AG04449 (cell line): ENCODE measurements at places on chromosomes 4 and X.

- DNase-seq, result peak; percentile 4
These were observed 1.1 kb downstream of the GTPBP6 start for GRCh38 chrX:317424-318067.

- DNase-seq, result no peak
These were observed 98.5 kb upstream of the INTU start for GRCh38 chr4:127534041-127534825.

DNA sequence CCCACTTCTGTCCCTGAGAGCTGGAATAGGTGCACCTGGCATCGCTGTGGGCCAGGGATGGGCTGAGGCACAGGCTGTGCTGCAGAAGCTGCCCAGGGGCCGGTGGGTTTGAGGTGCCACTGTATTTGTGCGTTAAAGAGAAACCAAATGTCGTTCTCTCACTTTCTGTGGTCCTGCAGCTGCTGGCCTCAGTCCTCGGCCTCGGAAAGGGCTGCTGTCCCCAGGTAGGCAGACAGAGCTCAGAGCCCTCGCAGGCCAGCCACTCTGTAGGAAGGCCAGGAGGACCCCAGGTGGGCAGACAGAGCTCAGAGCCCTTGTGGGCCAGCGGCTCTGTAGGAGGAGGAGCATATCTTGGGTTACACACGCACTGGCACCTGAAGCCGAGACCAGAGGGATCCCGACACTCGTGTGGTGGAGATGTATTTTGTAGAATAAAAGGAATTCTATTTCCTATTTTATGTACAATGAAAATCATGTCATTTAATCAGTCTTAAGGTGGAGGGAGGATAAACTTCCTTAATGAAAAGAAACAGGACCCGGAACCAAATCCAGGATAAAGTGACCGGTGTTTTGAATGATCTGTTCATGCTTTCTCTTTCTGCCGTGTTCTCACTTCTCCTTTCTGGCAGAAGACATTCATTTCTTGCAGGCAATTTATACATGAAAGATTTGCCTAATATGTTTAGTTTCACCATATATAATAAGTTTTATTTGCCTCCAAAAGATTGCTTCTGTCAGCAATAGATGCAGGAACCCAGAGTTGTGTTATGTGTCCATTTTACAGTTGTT lies 54.4 kb upstream of the HGFAC start:
- DNase-seq, result no peak

DNA sequence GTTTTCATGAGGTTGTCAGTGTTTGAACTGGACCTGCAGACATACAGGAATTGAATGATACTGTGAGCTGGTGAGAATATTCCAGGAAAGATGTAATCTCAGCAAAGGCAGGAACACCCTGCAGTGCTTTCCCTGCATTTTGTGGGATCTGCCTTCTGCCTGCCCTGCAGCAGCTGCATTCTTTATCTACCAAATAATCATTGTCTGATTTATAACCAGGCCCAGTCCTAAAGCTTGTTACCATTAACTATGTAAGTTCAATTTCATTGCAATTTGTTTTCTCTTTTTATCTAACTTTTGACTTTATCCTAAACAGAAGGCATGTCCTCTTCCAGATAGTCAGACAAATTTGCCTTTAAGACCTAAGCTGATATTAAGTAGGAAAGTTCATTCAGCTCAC lies 99.8 kb upstream of the NOCT start:
- no peak for DNase-seq

- DNase-seq, result peak; percentile 19
These were observed 213.7 kb downstream of the FSTL5 start for GRCh38 chr4:161949946-161950725.

DNA sequence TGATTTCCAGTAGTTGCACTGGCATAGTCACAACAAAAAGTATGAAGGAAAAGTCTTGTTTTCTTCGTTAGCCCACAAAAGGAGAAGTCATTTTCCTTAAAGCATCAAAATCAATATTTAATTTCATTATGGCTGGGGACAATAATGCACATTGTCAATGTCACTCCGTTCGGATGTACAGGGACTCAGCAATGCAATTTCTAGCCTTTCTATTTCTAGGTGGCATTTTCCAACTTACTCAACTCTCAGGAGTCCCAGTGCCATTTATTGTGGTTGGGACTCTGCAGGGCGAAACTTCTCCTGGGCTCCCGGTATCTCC lies 99.6 kb downstream of the CEP135 start:
- DNase-seq, result no peak

DNA sequence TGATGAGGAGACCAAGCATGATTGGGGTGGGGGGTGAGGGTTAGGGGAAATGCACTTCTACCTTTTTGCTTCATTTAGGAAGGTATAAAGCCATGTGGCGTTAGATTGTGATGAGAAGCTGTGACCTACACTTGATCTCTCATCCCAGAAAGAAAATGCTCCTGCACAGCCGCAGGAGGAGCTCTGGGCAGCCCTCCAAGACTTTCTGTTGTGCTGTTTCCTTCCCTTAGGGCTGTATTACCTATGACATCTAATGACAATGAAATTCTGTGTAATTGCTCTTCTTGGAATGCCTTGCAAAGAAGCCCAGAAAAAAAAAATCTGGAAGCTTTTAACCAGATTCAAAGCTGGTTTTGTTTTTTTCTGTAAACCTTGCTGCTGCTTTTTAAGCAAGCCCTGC lies 13.4 kb downstream of the PRPS2 start:
- no peak for DNase-seq

- no peak for DNase-seq
These were observed 45.0 kb downstream of the PSAPL1 start for GRCh38 chr4:7389719-7390118.

GRCh38 chrX:150044556-150044955 lies 106.3 kb upstream of the EOLA2 start:
- no peak for DNase-seq

DNA sequence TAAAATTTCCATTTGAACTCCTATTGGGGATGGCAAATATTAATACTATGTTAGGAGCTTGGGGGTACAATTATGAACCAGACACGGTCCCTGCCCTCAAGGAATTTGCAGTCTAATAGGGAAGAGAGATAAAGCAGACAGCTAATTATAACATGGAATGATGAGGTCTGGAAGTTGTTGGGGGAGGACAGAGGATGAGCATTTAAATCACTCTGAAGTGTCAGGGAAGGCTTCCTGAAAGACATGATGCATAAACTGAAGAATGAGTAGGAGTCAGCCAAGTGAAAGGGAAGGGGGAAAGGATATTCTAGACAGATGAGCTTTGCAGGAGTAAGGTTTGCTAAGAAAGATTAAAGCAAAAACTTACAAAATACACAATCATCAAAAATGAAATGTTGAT lies 15.9 kb downstream of the PLAC1 start:
- DNase-seq, result no peak
